ENCODE measurements at places on chromosomes 11 and 22.

- DNase-seq = no peak
Measured at GRCh38 chr22:35299217-35299672, 449 bp upstream of the TOM1 start.

- DNase-seq = no peak
Measured at GRCh38 chr11:44614281-44614775, 48.9 kb downstream of the CD82 start.

DNA sequence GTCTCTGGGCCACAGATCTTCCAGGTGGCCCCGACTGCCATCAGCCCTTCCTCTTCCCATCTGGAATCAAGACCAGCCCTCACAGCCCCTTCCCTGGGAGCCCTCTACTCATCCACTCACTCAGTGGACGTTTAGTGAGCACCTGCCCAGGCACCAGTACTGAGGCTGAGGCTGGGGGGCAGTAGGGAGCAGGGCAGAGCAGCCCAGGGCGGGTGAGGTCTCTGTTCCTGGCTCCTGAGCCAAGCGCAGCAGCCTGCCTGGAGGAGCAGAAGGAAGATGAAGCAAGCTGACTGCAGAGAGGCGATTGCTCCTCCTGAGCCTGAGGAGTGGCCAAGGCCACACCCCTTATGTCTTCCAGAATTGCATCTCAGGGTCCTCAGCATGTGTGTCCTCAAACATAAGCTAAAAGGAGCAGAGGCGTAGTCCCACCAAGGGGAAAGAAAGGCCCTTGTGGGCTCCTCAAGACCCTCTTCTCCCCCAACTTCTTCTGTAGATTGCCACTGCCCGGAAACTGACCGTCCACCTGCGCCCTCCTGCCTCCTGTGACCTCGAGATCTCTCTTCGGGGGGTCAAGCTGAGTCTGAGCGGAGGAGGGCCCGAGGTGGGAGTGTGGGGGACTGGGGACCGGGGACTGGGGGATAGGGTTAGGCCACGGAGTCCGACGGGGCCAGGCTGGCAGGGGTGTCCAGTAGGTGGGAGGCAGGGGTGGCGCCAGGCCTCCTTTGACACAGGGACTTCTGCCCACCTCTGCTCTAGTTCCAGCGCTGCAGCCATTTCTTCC, 5.8 kb downstream of the MAPK8IP2 start:
- DNase-seq = no peak

- no peak for DNase-seq
Measured at GRCh38 chr11:64619196-64619595, 28.2 kb downstream of the SLC22A12 start.

DNA sequence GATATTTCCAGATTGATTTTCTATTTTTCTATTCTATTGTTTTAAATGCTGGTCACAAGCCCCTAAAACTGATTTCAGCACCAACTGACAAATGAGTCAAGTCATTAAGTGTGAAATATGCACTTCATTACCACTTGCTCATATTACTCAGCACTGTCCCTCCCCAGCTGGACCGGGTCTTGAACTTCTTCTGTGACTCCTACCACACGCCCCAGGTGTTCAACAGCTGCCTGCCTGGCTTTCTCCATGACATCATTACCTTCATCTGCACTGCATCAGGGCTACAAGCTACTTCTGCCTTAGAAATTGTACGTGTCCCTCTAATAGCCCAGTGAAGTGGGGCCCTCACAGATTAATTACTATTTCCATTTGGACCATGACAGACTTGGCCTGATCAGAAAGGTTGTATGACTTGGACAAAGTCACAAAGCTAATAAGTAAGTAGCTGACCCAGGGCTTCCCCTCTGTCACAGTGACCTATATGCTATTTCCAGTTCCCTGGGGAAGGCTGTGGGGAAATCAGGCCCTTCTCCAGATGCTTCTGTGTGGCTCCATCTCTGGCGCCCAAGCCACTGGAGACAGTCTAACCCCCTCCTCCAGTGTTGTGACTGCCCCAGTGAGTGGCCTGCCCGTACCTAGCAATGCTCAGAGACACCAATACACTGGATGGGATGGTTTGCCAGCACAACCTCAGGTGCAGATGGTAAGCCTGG, 18.1 kb downstream of the TBC1D10A start:
- DNase-seq = no peak

DNA sequence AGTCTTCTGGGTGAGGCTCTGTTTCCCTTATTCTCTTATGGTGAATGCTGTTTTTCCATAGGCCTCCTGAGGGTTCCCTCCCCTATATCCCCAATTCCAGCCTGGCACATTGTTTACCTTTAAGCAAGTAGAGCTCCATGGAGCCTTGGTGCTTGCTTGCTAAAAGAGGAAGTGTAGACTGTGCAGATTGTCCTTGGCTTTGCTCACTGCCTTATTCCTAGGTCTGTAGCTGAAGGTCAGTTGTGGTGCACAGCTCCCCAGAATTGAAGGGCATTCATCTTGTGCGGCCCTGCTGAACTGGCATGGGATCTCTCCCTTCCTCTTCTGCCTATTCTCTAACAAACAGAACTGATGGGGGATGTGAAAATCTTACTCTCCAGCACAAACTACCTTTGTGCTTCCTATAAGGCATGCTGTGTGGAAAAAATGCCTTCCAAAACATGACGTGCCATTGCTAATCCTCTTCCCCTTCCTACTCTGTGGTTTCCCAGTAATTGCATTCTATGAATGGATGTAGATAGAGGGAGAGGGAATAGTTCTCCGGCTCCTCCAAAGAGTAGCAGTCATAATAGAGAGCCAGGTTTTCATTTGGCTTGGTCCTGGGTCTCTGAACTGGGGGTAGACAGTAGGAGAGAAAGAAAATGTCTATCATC, 34.2 kb upstream of the PLET1 start:
- DNase-seq = no peak

- no peak for DNase-seq
Measured at GRCh38 chr11:116733043-116733755, 39.6 kb downstream of the BUD13 start.

- DNase-seq = no peak
Measured at GRCh38 chr11:43270468-43270867, 41.3 kb upstream of the API5 start.

- DNase-seq = no peak
Measured at GRCh38 chr11:34201129-34201528, 95.7 kb downstream of the NAT10 start.

GRCh38 chr11:61881397-61881796, 9.9 kb downstream of the FADS3 start:
- DNase-seq = no peak

- no peak for DNase-seq
Measured at GRCh38 chr11:97259884-97260283, 870.1 kb downstream of the JRKL start.
